Stimulated activated CD4-positive, alpha-beta T cell treated with anti-CD3 and anti-CD28 coated beads, Interleukin-1b, Interleukin-23, amount 100 ng/mL, for 1 hour (primary cell): ENCODE measurements at places on chromosomes 11 and 22.

- no peak for DNase-seq
Measured at GRCh38 chr22:44325718-44326490, 13.2 kb upstream of the SHISAL1 start.

- no peak for DNase-seq
Measured at GRCh38 chr11:2363577-2364370, 13.3 kb upstream of the CD81 start.

GRCh38 chr11:74248469-74248868, 63.0 kb downstream of the P4HA3 start:
- DNase-seq = no peak

- no peak for DNase-seq
Measured at GRCh38 chr11:36254713-36255112, 34.5 kb downstream of the COMMD9 start.
